Hindlimb muscle (tissue), 1 donor: ENCODE measurements at places on chromosomes 4 and X. TPM values are rescaled to one million over a fixed set of nuclear protein-coding genes. Genes with fewer than 3 reads are reported as not detected.

DNA sequence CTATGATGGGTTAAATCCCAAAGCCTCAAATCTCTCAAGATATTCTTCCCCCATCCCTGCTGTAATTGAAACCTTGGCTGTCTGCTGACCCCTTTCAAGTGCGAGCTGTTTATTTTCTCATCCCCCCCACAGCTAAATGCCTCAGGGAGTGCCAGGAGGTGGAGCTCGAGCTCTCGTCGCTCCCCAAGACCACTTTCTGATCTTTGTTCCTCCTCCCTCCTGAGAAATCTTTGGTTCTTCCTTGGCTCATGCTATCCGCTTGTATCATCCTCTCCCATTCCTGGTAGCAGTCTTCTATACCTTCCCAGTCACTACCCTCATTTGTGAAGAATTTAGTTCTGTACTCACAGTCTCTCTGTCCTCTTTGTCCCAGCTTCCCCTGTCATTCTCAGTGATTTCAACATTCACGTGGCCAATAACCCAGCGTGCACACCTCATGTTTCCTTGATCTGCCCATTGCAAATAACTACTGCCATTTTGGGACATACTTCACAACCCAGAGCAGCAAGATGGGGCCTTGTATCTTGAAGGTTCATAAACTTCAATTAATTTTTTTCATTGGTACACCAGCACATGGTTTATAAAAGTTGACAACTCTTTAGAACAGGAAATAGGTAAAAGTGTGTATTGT is 9.2 kb upstream of the SLC25A43 start:
- DNase-seq, result no peak

DNA sequence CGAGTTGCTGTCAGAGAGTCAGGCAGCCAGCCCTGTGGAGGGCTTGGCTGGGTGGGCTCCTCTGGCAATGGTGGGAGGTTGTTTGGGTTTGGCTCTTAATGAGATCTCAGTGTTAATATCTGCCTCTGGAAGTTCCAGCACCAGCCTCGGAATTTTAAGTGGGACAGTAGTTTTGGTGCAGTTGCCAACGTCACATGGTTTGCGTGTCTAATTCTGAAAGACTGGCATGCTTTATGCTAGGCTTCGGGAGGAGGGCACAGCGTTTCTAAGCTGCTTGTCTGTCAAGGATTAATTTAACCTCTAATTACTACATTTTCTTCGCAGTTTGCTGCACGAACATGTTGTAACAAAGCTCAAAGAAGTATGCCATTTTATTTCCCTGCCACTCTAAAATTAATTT is 9.2 kb downstream of the MAMLD1 start:
- no peak for DNase-seq

- no peak for DNase-seq
Observed at GRCh38 chr4:151266497-151266896, 10.5 kb upstream of the PRSS48 start.

DNA sequence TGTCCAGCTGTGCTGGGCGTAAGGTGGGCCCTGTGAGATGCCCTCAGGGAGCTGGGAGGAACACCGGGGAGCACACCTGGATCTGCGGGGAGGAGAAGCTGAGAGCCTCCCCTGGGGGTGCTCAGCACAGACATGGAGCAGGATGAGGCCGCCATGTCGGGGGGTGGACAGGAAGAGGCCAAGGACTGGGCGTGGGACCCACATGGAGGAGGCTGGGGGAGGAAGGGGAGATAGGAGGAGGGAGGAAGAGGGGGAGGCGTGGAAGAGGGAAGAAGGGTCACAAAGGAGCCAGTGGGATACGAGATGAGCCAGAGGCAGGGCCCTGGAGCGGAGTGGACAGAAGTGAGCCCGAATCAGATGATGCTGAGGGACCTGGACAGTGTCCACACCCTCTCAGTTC is 66.3 kb downstream of the ZFYVE28 start:
- DNase-seq, result no peak

DNA sequence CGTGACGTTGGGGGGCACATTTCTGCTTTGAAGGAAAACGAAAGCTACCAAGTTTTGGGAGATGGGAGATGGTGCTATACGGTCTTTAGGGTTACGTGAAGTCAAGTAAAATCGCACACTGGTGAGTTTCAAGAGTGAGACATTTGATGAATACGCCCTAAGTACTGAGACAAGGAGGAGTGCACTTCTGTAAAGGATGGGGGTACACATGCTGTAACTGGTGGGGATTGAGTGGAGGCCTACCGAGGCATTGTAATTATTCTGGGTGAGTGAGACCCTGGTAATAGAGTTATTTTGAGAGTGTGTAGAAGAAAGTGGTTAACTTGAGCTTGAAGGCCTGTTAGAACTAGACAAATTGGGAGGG is 536 bp downstream of the SH3BGRL start:
- no peak for DNase-seq

DNA sequence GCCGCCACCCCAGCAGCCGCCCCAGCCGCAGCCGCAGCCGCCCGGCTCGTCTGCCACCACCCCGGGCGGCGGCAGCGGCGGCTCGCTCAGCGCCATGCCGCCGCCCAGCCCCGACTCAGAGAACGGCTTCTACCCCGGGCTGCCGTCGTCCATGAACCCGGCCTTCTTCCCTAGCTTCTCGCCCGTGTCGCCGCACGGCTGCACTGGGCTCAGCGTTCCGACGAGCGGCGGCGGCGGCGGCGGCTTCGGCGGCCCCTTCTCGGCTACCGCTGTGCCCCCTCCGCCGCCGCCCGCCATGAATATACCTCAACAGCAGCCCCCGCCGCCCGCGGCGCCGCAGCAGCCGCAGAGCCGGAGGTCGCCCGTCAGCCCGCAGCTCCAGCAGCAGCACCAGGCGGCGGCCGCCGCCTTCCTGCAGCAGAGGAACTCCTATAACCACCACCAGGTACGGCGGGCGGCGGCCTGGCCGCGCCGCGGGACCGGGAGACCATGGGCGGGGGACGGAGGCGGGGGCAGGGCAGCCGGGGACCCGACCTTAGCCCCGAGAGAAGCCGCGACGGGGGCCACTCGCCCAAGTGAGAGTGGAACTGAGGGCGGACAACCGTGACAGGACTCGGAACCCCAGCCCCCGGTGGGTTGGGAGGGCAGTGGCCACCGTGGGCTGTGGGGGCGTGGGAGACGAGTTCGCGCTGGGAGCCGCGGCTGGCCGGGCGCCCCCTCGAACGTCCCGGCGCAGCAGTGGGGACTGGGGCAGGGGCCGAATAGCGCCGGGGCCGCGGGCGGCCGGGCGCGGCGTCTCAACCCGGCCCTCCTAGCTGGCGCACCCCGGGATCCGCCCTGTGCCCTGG is 1.8 kb downstream of the CPEB2 start:
- peak; percentile 13 for DNase-seq

DNA sequence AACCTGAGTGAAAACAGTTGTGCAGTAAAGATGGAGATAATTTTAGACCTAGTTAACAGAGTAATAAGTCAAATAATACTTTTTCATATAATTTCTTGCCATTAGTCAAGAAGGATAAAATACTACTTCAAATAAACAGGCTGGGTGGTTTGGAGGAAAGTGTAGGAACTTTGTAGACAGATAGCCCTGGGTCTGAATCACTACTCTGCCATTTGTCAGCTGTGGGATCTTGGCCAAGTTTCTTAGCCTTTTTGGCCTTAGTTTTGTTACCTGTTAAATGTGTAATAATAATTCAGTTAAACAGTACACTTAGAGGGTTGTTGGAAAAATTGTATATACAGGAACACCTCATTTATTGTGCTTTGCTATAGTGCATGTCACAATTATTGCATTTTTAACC is 163.7 kb downstream of the NPNT start:
- DNase-seq, result no peak

- no peak for DNase-seq
Observed at GRCh38 chrX:132967049-132967448, 8.6 kb upstream of the HS6ST2 start.

GRCh38 chr4:138865765-138866164 is 149.8 kb upstream of the NOCT start:
- no peak for DNase-seq

- DNase-seq, result peak; percentile 57
Observed at GRCh38 chr4:168832763-168833575, 177.1 kb downstream of the CBR4 start.

DNA sequence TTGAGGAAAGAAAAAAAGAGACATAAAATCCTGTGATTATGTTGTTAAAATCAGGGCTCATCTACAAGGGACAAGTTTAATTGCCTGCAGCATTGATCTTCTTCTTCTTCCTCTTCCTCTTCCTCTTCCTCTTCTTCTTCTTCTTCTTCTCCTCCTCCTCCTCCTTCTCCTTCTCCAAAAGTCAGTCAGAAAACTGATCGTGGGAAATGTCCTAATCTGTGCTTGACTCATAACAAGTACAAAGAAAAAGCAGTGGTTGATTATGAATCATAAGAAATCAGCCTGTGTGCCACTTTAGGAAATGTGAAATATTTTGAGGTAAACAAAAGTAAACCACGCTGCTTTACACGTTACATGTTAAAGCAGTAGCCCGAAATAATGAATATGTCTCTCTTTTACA is 2.7 kb upstream of the ATP10D start:
- no peak for DNase-seq

DNA sequence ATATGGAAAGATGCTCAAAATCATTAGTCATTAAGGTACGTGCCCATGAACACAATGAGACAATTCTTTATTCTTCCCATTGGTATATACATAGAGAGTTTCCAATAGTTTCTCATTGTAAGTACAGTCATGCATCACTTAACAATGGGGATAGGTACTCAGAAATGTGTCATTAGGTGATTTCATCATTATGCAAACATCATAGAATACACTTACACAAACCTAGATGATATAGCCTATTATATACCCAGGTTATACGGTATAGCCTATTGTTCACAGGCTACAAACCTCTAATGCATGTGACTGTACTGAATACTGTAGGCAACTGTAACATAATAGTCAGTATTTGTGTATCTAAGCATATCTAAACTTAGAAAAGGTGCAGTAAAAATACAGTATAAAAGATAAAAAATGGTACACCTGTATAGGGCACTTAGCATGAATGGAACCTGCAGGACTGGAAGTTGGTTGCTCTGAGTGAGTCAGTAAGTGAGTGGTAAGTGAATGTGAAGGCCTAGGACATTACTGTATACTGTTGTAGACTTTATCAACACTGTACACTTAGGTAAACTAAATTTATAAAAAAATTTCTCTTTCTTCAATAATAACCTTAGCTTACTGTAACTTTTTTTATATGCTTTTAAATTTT is 49.6 kb downstream of the KLHL13 start:
- DNase-seq, result no peak

- no peak for DNase-seq
Observed at GRCh38 chrX:103647630-103648029, 18.9 kb downstream of the TCEAL1 start.

DNA sequence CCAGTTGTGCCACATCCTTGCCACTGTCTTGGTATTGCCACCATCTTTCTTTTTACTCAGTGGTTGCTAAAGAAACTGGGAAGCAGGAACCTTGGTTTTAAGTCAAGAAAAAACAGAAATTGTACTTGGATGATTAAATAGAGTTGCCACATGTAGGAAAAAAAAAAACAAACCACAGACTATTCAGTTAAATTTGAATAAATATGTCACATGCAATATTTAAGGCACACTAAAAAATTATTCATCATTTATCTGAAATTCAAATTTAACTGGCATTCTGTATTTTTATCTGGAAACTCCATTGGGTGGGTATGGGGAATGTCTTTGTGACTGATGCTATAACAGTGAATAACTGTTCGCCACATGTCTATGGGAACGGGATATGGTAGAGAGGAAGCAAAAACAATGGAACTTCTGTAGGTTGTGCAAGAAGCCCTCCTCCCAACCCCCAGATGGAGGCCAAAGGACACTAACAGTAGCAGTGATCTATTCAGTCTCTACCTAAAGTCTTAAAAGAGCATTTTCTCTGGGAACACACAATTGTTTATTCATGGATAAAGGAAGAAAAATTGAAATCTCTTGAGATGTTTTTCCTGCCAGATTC is 57.0 kb upstream of the PLAC8 start:
- DNase-seq, result no peak

GRCh38 chr4:25861280-25861950 is 1.4 kb downstream of the SEL1L3 start:
- DNase-seq, result peak; percentile 28

DNA sequence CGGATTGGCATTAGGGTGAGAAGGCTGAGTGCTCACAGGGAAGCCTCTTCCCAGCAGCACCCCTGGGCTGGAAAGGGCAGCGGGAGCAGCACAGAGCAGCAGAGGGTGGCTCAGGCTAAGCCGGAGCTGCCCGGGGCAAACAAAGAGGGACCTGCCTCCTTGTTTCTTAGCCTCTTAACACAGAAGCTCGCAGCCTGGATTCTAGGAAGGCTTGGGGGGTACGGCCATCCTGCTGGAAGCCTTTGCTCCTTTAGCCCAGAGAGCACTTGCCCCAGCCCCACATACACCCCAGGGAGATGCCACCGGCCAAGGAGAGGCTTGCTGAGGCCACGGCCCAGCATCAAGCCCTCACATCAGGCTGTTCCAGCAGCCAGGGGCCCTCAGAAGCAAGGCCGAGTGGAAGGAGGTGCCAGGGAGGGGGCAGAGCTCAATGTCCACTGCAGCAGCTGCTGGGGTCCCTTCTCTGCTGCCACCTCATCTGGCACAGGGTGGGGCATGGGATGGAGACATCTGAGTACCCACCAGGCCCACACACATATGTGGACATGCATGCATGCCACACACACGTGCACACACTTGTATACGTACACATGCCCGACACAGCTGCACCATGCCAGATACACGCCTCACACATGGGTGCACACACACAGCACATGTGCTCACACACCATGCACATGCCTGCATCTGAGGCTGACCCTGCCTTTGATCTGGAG is 20.3 kb upstream of the SPON2 start:
- DNase-seq, result no peak

GRCh38 chr4:46432923-46433322 is 43.0 kb upstream of the GABRA2 start:
- DNase-seq, result peak; percentile 1

Gene MRPS18C
- polyA plus RNA-seq, result 31.0 TPM

Gene IL1RAPL1
- 1.6 TPM for polyA plus RNA-seq

Gene FGFBP2
- polyA plus RNA-seq, result not detected

Gene NPNT
- 143 TPM for polyA plus RNA-seq

Gene HHIP
- polyA plus RNA-seq, result 3.2 TPM

Gene FOXP3
- polyA plus RNA-seq, result 0.66 TPM

Gene PRRG3
- 37.6 TPM for polyA plus RNA-seq

Gene DDIT4L
- 18.3 TPM for polyA plus RNA-seq
